ENCODE measurements at places on chromosomes 4 and X.

DNA sequence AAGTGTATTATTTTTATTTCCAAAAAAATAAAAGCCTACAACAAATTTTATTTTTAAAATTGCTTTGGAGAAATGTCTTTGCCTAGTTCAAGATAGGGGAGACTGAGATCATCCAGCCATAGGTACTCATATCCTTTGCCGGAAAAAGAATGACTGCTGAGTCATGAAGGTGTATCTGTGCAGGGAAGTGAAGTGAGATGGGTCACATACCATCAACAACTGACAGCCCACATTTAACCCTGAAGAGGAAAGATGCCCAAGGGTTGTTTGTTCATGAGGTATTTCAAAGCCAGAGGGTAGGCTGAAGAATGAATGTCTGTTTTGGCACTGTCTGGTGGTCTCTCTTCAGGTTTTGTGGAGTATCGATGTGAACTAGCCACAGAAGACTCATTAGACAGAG lies 106.7 kb upstream of the TTC29 start:
- no peak for DNase-seq

- DNase-seq = no peak
These were observed 167.5 kb upstream of the BOD1L1 start for GRCh38 chr4:13794819-13795565.

- no peak for DNase-seq
These were observed 67.0 kb downstream of the AASDH start for GRCh38 chr4:56320293-56320692.

- no peak for DNase-seq
These were observed 30.3 kb downstream of the MSX1 start for GRCh38 chr4:4889781-4890180.

- DNase-seq = no peak
These were observed 14.4 kb upstream of the REPS2 start for GRCh38 chrX:16931855-16932575.

GRCh38 chrX:54641530-54641929 lies 111.5 kb downstream of the GNL3L start:
- no peak for DNase-seq

DNA sequence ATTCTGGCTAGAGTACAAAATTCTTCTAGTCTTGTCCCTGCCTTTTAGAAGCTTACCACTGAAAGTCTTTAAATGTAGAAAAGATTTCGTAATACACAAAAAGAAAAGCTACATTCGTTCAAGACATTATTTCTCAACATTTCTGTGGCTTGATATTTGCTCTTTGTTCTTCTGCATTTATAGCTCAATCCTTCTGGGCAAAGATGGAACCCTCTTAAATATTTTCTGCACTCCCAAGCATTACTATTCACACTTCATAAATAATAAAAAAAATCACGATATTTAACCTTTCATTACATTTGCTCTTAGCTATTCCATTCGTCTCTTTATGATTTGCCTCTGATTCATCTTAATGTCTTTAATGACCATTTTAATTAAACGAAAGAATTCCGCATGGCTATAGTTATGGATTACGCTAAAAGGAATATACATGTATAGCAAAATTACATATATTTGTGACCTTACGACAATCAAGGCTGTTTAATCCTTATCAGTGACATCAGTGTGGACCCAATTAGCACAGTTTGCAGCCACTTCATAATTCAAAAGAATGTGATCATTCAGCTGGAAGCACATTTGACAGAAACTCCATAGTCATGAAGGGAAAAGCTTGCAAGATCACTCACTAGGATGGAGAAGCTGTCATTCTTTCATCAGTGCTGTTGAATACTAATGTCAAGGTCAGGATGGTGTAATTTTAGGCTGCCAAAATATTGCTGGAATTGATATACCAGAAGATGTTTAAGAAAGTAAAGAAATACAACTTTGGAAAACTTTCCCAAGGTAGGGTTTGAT lies 1075.0 kb upstream of the TENM3 start:
- DNase-seq = no peak

DNA sequence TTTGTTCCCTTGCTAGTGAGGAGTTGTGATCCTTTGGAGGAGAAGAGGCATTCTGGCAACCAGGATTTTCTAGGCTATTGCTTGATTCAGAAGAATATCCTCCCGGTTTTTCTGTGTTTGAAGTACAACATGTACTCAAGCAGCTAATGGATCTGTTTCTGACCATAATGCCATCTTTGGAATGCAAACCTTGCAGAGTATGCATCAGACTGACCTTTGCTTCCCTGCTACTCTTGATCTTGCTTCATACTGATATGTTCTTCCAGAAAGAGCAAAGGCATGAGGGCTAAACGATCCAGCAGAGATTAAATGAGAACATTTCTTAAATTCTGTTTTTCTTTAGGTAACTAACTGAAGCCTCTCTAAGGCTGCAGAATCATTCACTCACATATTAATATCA lies 265.4 kb upstream of the SLC7A11 start:
- no peak for DNase-seq

GRCh38 chr4:80229128-80229527 lies 31.8 kb downstream of the PRDM8 start:
- DNase-seq = no peak

DNA sequence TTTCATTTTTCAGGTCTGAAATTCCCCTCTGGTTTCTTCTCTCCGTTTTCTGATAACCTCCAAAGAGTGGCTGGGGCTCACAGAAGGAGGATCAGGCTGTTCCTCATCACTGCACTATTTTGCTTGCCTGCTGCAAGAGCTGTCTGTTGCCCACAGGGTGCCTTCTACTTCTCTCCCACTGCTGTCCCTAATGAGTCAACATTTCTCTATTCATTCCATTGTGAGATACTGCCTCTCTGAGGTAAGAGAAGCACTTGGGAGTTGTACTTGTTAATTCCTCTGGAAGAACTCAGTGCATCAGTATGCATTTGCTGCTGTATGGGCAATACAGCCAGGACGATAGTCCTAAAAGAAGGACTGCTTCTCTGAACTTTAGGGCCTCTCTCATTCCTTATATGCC lies 34.8 kb downstream of the CT47B1 start:
- DNase-seq = no peak

DNA sequence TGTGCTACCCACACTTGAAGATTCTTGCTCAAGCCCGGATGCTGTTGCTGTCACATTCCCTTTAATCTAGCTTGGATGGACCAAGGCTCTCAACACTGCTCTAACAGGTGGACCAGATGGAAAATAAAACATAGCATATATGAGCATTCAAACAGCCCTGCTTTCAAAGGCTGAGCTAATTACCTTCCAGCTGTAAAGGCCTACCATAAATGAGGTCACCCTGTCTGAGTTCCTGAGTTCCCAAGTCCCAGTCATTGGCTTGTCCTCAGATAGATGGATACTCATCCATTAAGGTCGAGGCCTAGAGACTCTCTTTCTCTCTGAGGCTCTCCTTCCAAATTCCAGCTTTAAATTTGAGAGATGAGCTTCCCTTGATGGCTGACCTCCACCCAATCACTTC lies 147.5 kb downstream of the STOX2 start:
- no peak for DNase-seq

GRCh38 chrX:40078489-40079227 lies 19.1 kb downstream of the BCOR start:
- no peak for DNase-seq

DNA sequence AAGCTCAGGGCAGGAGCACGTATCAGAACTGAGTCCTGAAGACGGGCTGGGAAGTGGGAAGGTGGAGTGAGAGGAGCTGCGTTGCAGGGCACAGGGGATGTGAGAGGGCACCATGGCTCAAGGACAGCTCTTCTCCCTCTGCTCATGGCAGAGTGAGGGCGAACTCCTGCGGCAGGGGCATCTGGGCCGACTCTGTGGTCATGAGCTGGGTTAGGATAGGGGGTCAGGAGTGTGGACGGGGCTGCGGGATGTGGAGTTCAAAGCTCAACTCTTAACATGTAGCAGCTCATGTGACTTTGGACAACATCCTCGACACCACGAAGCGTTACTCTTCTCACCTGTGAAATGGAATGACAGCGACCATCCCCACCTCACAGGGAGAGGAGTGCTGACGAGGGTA lies 19.4 kb upstream of the SORCS2 start:
- no peak for DNase-seq

- DNase-seq = no peak
These were observed 112.9 kb upstream of the NKX1-1 start for GRCh38 chr4:1518997-1519700.

DNA sequence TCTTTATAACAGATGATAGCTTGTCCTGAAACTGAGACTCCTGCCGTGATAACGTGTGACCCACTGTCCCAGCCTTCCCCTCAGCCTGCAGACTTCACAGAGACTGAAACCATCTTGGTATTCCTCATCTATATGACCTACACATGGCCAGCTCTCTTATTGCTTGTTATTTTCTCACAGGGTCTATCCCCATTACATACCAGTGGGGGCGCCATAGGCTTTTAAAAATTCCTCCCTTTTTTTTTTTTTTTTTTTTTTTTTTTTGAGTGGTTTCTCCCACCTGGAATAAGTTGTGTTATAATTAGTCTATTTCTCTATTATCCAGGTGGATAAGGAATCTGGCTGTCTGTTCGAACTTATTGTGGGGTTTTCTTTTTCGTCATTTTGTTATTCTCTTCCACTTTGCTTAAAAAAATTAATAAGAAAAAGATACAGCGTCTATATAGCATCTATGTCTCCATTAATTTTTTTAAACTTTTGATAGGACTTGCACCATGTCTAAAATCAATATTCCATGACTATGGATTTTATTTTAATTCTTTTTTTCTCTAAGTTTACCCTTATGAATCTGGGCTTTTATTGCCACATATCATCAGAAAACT lies 47.2 kb downstream of the GYG2 start:
- DNase-seq = no peak

DNA sequence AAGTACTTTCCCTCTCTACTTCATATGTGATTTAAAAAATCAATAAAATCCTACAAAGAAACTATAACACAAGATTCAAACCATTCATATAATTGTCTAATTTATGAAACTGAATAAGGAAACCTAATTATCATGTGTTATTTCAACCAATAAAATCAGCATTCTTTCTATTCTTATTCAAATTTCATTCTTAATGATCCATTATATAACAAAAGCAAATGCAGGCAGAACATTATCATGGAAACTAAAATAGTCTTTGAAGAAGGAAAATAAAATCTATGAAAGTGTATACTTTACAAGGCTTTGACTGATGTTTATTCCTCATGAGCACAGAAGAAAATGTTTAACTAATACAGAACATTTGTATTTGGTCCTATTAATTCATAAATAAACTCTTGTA lies 47.6 kb downstream of the CNOT6L start:
- DNase-seq = no peak

DNA sequence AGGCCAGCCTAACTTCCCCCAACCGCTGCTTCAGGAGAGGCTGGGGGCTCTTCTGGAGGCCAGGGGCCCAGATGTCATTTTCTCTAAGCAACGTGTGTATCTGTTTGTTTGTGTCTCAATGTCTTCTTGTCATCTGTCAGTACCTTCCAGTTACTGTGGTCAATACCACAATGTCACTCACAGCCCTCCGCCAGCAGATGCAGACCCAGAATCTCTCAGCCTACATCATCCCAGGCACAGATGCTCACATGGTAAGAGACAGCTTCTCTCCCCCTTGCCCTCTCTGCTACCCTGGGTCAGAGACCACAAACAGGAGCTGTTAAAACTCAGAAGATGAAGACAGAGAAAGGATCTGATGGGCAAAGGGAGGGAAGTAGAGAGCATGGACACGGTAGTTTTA lies 5.0 kb downstream of the XPNPEP2 start:
- DNase-seq = no peak

DNA sequence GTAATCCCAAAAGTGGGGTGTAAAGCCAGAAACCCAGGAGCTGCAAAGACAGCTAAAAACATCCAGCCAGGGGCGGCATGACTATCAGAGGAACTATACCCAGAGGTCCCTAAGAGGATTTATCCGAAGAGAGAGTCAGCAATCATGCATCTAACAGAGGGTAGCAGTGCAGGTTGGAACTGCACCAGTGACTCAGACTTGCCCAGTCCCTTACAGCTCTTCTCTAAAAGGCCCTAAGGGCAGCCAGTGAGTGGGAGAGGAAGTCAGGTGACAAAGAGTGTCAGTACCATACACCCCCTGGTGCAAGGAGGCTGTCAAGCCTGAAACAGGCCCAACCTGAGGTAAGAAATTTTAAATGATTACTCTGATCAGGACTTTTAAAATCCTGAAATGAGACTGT lies 88.1 kb downstream of the CAMK2D start:
- no peak for DNase-seq

DNA sequence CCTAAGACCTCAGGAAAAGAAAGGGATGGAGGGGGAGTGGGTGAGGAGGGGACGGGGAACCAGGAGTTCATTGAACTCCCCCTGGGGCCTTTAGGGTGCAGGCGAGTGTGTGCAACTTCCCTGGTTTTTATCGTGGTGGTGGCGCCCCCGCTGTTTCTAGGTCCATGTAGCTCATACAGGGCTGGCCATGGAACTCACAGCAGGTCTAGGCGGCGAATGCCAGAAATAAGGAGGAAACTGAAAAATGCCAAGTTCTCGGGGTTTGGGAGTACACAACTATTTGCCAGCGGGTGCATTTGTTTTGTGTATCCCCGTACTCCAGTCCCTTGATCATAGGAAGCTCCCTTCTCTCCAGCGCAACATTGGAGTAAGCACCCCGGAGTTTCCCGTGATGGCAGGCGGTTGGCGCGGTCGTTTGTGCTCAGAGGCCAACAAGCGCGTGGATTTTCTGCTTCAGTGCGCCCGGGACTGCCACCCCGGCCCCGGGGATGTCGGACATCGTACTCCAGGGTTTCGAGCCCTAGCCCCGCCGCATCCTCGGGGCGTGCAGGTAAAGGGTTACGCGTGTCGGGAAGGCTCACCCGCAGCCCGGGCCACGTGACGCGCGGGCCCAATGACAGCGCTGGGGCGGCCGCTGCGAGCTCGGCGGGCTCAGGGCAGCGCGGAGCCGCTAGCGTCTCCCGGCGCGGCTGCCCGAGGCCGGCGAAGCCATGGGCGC lies 208.9 kb downstream of the NWD2 start:
- DNase-seq = no peak

DNA sequence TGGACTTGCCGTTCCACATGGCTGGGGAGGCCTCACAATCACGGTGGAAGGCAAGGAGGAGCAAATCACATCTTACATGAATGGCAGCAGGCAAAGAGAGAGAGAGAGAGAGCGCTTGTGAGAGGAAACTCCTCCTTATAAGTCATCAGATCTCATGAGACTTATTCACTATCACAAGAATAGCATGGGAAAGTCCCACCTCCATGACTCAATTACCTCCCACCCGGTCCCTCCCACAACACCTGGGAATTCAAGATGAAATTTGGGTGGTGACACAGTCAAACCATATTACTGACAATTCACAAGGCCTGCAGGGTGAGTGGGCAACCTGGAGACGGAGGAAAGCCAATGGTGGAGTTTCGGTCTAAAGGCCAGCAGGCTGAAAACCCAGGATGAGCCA lies 394.3 kb upstream of the TRAM1L1 start:
- no peak for DNase-seq

GRCh38 chrX:19646282-19646681 lies 131.0 kb upstream of the MAP3K15 start:
- DNase-seq = no peak

Measured in NCI-H1436 (cell line).